ENCODE measurements at places on chromosomes 3 and 15.

DNA sequence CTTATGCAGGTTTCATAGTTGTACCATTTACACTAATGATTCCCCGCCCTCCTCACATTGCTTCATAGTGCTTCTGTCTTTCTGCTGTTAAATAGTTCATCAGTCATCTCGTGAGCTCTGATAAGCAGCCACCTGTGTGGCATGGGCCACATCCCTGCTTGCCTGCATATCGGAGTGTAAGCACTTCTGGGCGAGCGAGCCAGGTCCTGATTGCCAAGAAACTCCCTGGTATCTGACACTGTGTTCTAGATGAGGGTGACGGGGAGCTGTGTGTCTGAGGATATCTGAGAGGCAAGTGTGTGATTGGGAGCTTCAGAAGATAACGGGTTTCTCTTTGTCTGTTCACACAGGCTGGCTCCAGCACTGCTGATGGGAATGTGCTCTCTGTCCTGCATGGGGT lies 130.6 kb downstream of the LRIG1 start:
- H3K36me3 ChIP-seq: no peaks in the 10 kb centered on the region
- H3K4me3 ChIP-seq: no peak overlapping the region
- DNase-seq: no peak
- no peak overlapping the region for H3K27ac ChIP-seq
- H3K27me3 ChIP-seq: no peaks in the 10 kb centered on the region
- no peaks in the 10 kb centered on the region for H3K4me1 ChIP-seq

DNA sequence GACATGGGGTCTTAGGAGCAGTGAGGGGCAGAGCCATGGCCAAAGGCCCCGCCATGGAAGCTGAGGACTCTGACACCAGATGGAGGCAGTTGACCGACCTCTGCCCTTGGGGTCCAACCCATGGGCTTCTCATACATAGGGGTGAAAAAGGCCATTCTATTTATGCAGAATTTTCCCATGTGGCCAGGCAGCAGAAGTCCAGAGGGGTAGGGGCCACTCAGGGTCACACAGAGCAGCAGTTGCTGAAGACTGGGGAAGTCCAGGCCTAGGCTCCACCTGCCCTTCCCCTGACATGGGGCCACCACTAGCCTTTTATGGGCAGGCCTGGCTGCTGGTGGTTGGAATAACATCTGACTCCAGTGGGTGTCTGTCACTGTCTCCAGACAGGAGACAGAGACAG lies 6.4 kb downstream of the PRSS50 start:
- H3K36me3 ChIP-seq: no peaks in the 10 kb centered on the region
- no peaks in the 10 kb centered on the region for H3K27me3 ChIP-seq
- H3K27ac ChIP-seq: no peak overlapping the region

DNA sequence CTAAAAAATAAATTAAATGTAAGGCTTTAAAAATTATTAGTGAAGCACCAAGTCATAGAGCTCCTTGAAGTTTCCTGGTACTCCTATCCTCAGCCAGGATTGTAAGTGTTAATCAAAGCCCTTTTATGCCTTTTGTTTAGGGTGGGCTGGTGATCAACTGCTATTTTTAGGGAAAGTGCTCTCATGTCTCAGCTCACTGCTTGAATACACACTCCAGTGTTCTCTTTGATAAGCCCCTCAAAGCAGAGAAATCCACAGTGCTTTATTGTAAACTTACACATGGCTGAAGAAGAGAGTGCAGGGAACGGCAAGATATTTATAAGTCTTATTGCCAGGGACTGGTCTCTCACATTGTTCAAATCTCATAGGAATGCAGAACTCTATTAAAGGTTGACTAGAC lies 156.4 kb upstream of the AZI2 start:
- no peaks in the 10 kb centered on the region for H3K36me3 ChIP-seq
- H3K4me1 ChIP-seq: no peaks in the 10 kb centered on the region
- H3K27me3 ChIP-seq: no peaks in the 10 kb centered on the region

DNA sequence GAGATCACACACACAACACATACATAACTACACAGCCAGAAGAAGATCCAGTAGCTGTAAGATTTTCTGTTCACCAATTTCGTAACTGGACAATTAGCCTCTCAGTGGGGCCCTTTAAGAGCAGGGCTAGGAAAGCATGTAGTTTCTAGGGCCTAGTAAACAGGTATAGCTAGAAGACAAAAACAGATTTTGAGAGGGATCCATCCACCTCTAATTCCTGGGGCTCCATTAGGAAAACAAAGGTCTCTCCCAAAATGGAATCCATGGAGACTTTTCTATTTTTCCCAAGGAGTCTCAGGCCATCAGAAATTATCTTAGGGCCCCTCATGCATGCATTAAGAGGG lies 10.5 kb downstream of the KIF15 start:
- H3K4me3 ChIP-seq: no peak overlapping the region
- no peaks in the 10 kb centered on the region for H3K4me1 ChIP-seq
- DNase-seq: no peak
- H3K36me3 ChIP-seq: no peaks in the 10 kb centered on the region
- H3K27me3 ChIP-seq: no peaks in the 10 kb centered on the region

- H3K4me1 ChIP-seq: no peaks in the 10 kb centered on the region
- H3K27me3 ChIP-seq: no peaks in the 10 kb centered on the region
- DNase-seq: no peak
- H3K27ac ChIP-seq: no peak overlapping the region
- no peak overlapping the region for H3K4me3 ChIP-seq
- H3K36me3 ChIP-seq: no peaks in the 10 kb centered on the region
These were observed 345.2 kb upstream of the IL12A start for GRCh38 chr3:159643406-159643805.

DNA sequence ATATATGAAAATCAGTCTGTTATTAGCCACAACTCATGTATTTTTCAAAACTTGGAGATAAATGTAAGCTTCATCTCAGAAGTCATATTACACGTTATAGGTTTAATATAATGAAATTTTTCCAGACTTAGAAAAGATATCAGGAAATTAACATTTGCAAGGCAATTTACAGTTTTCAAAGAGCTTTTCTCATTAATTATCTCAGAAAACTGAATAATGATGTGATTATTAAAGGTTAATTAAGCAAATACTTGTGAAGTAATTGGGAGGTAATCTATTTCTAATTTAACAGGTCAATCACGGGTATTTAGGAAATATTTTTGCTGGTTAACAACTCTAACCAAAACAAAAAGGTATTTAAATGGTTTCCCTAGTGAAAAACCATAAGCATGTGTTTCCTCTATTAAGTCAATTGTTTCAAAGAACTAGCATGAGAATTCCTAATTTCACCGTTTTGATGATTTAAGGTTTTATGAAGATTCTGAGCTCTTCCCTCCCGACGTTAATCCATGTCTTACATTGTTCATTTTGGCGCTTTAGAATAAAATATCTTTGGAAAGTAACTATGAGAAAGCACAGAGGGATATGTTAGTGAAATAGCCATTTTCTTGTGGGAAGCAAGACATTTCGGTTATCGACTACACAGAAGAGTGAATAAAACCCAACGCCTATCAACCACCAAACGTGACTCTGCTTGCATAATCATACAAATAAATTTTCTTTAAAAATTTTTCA lies 1.5 kb upstream of the NEO1 start:
- H3K4me1 ChIP-seq: peaks cover 14% of the 10 kb centered on the region
- peak overlapping the region; percentile 93 for H3K4me3 ChIP-seq
- H3K36me3 ChIP-seq: no peaks in the 10 kb centered on the region
- H3K27me3 ChIP-seq: no peaks in the 10 kb centered on the region
- DNase-seq: no peak
- peak overlapping the region; percentile 94 for H3K27ac ChIP-seq

DNA sequence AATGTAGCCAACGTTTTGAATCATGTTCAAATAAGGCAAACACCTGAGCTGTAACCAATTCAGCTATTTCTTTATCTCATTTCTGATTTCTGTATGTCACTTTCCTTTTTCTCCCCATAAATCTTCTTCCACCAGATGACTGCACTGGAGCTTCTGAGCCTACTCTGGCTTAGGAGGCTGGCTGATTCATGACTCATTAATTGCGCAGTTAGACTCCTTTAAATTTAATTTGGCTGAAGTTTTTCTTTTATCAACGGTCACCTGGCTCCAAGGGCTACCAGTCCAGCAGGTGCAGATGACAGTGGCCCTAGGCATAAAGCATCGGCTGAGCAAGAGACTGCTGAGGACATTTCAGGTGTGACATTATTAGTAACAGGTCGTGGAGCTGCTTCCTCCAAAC lies 39.6 kb upstream of the ITGA11 start:
- no peak overlapping the region for H3K27ac ChIP-seq
- H3K4me3 ChIP-seq: no peak overlapping the region
- H3K36me3 ChIP-seq: no peaks in the 10 kb centered on the region
- DNase-seq: no peak
- H3K4me1 ChIP-seq: no peaks in the 10 kb centered on the region

DNA sequence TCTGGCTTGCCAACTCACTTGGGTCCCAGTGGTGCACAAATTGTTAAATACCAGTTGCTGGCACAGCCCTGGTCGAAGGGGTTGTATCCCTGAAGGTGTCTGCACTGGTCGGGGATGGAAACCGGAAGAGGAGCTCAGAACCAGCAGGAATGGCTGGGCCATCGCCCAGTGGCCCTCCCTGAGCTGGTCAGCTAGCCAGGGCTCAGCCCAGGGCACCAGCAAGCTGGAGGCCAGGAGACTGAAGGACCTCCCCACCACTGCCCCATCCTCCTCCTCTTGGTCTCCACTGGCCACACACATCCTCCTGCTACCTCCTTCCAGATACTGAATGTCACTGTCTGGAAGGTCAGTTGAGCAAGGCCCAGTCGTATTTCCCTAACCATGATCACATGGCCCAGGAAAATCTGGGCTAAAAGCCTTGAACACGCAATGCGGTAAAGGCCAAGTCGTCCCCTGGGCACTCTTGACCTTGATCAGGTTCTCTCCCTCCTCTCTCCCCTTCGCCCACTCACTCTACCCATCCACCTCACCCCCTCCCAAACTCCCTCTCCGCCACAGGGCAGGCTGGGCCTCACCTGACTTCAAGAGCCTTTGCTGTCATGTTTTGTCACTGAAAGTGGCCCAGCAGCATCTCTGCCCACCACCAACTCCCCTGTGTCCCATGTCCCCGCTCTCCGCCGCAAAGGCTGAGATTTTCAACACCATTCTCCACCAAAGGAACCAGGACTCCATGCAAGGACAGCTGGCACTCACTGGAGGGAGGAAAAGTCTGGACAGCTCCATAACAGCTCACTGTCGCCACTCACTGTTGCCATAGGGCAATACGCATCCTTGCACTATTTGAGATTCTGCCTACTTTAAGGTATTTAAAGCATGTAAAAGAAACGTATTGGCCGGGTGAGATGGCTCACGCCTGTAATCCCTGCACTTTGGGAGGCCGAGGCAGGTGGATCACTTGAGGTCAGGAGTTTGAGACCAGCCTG lies 12.1 kb downstream of the ZDHHC19 start:
- no peak overlapping the region for H3K4me3 ChIP-seq
- no peaks in the 10 kb centered on the region for H3K36me3 ChIP-seq
- no peaks in the 10 kb centered on the region for H3K27me3 ChIP-seq
- peak overlapping the region; percentile 39 for H3K27ac ChIP-seq

- H3K27ac ChIP-seq: no peak overlapping the region
- peaks cover 4% of the 10 kb centered on the region for H3K4me1 ChIP-seq
- DNase-seq: no peak
- H3K4me3 ChIP-seq: no peak overlapping the region
- no peaks in the 10 kb centered on the region for H3K27me3 ChIP-seq
These were observed 16.5 kb downstream of the LMCD1 start for GRCh38 chr3:8518138-8518537.

DNA sequence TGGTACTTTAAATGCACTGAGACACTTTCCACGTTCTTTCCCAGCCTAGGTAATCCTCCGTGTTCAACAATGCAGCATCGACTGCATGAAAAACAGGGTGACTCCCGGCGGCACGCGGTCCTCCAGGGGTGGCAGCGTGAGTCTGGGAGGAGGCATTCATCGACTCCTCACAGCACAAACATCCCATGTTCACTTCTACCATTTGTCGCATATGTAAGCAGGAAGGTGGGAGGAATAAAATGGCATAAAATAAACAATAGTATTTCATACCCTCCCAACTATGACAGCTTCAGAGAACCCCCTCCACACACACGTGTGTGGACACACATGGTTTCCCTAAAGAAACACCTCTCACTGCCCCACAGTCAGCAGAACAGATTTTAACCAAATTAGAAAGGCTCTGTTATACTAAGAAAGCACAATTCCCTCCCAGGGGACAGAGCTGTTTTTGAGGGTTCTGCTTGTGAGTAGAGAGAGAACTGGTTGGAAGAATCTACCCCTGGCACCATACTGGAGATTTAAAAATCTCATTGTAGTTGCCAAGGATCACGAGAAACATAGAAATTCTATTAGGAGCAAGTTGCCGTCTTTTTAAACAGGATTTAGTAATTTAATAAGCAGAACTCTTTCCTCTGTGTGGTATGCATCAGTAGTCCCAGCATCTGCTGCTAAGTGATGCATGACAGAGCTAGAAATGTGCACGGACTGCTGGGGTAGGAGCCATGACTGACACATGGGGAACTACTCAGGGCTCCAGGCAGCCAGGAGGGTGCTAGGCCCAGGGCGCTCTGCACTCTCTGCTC lies 6.0 kb downstream of the FAM43A start:
- no peak overlapping the region for H3K27ac ChIP-seq
- H3K36me3 ChIP-seq: no peaks in the 10 kb centered on the region

- H3K27me3 ChIP-seq: no peaks in the 10 kb centered on the region
- no peak for DNase-seq
- H3K4me1 ChIP-seq: no peaks in the 10 kb centered on the region
These were observed 2.5 kb upstream of the ADIPOQ start for GRCh38 chr3:186839874-186840641.

DNA sequence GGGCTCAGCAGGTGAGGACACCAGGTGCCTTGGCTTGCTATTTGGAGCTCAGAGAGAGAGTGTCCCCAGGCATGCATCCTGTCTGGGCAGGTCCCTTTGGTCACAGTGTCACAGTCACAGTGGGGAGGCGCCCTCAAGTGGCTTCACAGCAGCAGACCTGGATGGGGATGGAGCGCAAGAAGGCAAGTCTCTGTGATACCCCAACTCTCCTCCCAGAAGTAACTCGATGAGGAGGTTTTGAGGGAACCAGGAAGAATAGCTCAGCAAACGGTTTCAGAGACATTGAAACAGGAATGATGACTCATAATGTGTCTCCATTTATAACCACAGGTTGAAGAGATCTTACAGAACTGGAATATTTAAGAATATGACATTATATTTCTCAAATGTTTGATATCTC lies 66.5 kb upstream of the SH3GL3 start:
- H3K27me3 ChIP-seq: no peaks in the 10 kb centered on the region
- H3K4me1 ChIP-seq: no peaks in the 10 kb centered on the region
- H3K36me3 ChIP-seq: no peaks in the 10 kb centered on the region
- H3K27ac ChIP-seq: no peak overlapping the region
- peak; percentile 74 for DNase-seq

- H3K4me1 ChIP-seq: no peaks in the 10 kb centered on the region
- no peaks in the 10 kb centered on the region for H3K27me3 ChIP-seq
- no peak overlapping the region for H3K4me3 ChIP-seq
- H3K27ac ChIP-seq: no peak overlapping the region
- no peaks in the 10 kb centered on the region for H3K36me3 ChIP-seq
These were observed 44.2 kb downstream of the IQGAP1 start for GRCh38 chr15:90432253-90432652.

- peak; percentile 72 for DNase-seq
- H3K27ac ChIP-seq: no peak overlapping the region
- no peaks in the 10 kb centered on the region for H3K36me3 ChIP-seq
- no peaks in the 10 kb centered on the region for H3K27me3 ChIP-seq
- H3K4me1 ChIP-seq: no peaks in the 10 kb centered on the region
- no peak overlapping the region for H3K4me3 ChIP-seq
These were observed 62.1 kb upstream of the SLC6A11 start for GRCh38 chr3:10753964-10754363.
